Stimulated activated CD4-positive, alpha-beta T cell treated with anti-CD3 and anti-CD28 coated beads, Interleukin-1b, Interleukin-23, amount 100 ng/mL, for 1 hour (primary cell): ENCODE measurements at places on chromosomes 16 and 17.

GRCh38 chr16:58306327-58306726, 11.5 kb upstream of the PRSS54 start:
- peak; percentile 19 for DNase-seq

- no peak for DNase-seq
Observed at GRCh38 chr17:78913115-78913514, 10.1 kb upstream of the CEP295NL start.

DNA sequence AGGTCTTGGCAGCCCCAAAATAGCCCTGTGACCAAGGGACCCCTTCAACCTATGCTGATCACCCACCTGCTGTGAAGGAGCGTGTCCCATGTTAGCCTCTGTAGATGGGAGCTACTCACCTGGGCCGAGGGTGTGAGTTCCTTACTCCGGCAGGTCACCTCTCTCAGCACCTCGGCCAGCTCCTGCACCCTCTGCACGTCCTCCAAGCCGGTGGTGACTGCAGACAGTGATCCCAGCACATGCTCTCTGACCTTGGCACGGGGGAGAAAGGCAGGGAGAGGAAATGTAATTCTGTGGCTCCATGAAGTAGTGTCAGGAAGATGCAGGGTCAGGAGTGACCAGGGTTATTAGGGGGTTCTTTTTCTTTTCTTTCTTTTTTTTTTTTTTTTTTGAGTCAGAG, 67.7 kb upstream of the BCO1 start:
- no peak for DNase-seq

GRCh38 chr16:85897382-85897781, 1.6 kb upstream of the IRF8 start:
- DNase-seq, result no peak

DNA sequence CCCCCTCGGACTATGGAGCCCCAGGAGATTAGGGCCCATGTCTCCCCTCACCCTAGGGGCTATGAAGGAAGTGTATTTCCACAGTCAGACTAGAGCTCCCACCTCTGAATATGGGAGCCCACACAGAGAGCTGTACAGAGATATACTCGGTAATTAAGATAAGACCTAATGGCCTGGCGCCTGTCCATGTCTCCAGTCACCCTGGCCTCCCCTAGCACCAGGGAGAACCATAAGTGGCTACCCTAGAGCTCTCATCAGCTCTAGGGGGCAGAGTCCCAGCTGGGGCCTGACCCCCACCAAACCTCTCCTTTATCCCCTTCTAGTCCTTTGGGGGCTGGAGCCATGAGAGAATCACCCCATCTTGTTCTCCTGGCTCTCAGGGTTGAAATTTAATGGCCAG, 2.4 kb downstream of the TMEM101 start:
- no peak for DNase-seq

- no peak for DNase-seq
Observed at GRCh38 chr16:79100447-79100846, 500.1 kb downstream of the MAF start.

DNA sequence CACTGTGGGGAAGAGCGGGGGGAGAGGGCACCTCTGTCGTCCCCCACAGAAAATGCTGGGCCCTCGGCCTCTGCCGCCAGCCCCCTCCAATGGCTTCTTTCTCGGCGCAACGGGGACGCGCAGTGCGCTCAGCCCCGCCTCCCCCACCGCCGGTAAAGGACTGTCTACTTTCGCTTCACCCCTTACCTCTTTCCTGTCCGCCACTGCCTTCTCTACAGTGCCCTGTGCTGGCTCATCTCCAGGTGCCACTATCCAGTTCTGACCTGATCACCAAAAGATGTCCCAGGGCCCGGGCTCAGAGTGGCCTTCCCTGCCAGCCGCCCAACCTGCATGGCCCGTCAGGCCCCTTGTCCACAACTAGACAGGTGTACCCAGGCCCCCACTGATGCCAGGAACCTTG, 7.3 kb downstream of the ENDOV start:
- DNase-seq, result no peak

DNA sequence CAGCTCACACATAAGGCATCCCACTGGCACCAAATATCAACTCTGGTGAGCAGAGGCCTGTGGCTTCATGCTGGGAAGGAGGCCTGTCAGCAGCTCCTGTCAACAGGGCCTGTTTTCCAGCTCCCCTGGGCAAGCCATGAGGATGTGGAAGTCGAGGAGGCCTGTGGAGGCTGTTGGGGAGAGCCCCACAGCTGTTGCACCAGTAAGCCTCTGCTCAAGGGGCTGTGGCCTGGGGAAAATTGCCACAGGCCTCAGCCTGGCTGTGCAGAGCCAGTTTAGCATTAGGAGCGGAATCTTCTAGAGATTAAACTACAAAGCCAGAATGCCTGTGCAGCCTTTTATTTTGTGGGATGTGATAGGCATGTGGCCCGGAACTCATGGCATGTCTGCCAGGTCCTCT, 202.1 kb downstream of the SPECC1 start:
- DNase-seq, result no peak

DNA sequence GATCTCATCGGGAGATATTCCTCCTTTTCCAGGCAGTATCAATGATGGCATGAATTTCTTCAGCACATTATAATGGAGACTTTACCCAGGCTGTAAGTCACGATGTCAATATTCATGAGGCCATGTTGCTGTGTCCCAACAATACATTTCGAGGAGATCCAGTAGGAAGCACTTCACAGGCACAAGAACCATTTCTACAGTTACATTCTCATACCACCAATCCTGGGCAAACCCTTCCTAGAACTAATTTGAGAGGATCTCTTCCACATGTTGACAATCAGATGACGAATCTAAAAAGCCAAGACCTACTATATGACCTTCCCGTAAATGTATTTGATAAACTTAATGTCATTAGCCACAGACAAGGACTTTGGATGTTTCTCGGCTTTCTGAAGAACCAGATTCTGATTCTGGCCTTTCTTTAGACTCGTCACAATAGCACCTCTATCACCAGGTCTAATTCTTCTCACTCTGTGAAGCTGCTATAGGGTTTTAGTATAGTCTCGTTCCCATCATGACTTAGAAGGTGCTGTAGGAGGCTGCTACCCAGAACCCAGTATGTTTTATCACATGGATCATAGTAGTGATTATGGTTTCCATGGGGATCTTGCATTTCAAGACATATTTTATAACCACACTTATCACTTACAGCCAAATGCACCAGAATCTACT, 40.2 kb downstream of the C16orf87 start:
- no peak for DNase-seq

DNA sequence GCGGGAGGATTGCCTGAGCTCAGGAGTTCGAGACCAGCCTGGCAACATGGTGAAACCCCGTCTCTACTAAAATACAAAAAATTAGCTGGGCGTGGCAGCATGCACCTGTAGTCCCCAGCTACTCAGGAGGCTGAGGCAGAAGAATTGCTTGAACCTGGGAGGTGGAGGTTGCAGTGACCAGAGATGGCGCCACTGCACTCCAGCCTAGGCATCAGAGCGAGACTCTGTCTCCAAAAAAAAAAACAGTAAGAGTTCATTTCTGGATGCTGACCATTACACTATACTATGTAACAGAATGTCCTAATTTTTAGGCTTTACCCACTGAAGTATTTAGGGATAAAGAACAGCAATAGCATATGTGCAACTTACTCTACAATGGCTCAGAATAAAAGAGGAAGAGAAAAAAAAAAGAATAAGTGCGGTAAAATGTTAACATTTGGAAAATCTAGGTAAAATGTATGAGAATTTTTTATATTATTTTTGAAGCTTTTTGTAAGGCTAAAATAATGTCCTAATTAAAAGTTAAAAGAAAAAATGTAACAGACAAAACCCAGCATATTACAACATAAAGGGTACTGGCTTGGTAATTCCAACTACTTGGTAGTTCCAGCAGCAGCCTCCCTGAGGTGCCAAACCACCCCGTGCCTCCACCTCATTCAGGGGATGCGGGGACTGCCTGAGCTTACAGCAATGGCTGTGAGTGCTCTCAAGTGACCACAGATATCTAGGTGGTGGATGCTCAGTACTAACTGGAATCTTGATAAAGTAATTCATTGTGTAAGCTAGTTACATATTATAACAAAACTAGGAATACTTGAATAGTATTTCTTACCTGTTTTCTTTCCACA, 10.9 kb downstream of the COPS3 start:
- DNase-seq, result no peak

- DNase-seq, result no peak
Observed at GRCh38 chr17:54666559-54666958, 234.1 kb upstream of the TOM1L1 start.

- no peak for DNase-seq
Observed at GRCh38 chr17:64336760-64337413, 53.8 kb downstream of the PECAM1 start.

- no peak for DNase-seq
Observed at GRCh38 chr17:39270923-39271322, 45.2 kb upstream of the STAC2 start.

DNA sequence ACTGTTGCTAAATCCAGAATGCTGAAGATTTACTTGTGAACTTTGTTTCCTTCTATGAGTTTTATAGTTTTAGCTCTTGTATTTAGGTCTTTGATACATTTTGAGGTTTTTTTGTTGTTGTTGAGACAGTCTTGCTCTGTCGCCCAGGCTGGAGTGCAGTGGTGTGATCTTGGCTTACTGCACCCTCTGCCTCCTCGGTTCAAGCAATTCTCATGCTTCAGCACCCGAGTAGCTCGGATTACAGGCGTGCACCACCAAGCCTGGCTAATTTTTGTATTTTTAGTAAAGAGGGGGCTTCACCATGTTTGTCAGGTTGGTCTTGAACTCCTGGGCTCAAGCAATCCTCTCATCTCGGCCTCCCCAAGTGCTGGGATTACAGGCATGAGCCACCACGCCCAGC, 14.4 kb downstream of the TENT4B start:
- no peak for DNase-seq

DNA sequence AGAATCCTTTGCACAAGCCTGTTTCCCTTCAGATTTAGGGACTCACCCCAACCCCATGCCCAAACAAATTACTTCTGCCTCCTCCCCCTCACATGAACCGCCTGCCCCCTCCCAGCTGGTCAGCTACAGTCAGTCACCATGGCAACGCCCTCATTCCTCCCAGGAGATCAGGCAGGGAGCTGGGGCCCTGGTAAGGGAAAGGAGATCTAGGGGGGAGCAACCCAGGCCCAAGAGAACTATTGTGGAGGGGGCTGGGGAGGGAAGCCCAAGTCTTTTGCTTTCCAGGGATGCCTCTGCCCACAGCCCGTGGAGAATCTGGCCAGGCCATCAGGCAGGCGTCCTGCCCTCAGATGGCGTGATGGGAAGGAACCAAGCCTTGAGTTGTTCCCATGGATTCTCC, 2.8 kb downstream of the FAM171A2 start:
- no peak for DNase-seq

DNA sequence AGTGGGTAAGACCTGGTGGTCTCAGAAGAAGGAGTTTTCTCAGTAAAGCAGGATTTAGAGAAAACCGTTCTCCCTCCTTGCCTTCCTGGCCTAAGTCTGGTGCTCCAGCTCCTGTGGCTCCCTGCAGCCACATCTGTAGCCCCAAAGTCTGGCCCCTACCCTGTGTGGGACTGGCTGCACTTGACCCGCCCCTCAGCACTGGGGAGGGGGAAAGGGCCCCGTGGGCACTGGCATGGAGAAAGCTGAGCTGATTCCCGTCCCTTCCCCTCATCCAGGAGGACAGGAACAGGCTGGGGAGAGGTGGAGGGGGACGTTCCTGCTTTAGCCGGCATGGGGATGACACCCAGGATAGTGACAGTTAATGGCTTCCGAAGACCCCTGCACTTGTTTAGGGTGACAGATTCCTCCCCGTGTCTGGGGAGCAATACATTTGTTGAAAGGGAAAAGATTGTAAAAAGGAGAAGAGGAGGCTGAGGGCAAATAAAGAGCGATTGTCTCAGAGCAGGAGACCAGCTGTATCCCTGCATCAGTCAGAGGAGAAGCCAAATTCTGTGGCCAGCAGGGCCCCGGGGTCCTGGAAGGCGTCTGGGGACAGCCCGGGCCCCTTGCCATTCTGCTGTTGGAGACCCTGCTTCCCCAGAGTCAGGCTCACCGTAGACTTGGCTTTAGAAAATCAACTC, 37.9 kb downstream of the GRIN2C start:
- DNase-seq, result no peak

DNA sequence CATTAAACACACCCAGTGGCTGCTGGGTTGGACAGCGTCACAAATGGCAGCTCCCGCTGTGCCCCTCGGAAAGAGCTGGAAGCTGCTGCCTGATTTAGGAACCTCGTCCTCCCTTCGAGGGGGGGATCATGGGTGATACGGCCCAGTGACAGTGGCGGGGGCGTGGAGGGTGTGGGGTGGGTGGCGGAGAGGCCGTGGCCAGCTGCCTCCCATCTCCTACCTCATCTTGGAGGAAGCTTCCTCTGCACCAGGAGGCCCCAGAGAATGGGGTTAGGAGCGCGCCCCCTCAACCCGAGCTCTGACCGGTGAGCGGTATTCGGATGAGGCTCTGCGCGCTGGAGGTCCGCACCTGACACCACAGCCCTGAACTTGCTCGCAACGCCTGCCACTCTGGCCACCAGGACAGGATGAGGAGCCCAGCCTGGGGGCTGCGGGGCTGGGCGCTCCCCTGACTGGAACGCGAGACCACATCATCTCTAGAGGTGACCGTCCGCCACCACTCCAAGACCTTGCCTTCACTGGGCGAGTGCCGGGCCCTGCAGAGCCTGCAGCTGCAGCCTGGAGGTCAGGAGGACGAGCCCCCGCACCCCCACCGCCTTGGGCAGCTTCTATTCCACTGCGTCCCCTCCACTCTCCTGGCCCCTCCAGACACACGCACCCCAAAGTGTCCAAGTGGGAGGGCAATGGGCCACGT, 80.9 kb downstream of the KLHDC4 start:
- no peak for DNase-seq

GRCh38 chr17:7857713-7858521, at the start of gene CYB5D1:
Gene CYB5D1, plus strand, starts transcription at chr17:7858003. Its CDS starts 132 bp downstream, at chr17:7858135.
- DNase-seq, result peak; percentile 79

GRCh38 chr16:85384833-85385462, 228.2 kb upstream of the GSE1 start:
- no peak for DNase-seq

DNA sequence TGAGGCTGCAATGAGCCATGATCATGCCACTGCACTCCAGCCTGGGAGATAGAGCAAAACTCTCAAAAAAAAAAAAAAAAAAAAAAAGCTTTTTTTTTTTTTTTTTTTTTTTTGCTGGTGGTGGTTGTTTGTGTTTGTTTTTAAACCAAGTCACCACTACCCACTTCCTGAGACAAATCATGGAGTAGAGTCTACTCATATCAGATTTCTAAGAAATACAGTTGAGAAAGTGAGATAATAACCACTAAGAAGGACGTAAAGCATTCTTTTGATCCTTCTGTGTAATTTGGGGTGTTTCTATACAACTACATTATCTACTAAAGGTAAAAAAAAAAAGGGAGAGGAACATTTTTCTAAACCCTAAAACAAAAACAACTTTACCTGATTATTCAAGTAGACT, 38.0 kb downstream of the AXIN2 start:
- DNase-seq, result no peak

GRCh38 chr17:3594976-3595375, 14.2 kb downstream of the TRPV1 start:
- DNase-seq, result no peak
